ENCODE measurements at places on chromosomes 12 and 14.

- no peak for DNase-seq
These were observed 32.6 kb downstream of the ARMH4 start for GRCh38 chr14:58119381-58119780.

DNA sequence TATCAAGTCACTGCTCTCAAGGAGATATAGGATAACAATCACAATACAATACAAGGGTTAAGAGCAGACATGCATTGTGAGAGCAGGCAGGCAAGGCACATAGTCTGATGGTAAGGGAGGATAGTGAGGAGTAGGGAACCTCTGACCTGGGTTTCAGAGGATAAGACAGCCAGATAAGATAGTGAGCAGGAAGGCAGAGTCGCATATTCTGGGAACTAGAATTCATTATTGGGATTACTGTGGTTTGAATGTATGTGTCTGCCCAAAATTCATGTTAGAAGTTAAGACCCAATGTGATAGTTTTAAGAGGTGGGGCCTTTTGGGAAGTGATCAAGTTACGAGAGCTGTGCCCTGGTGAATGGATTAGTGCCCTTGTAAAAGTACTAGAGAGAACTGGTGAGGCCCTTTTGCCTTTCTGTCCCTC, 14.4 kb upstream of the ATF1 start:
- DNase-seq: no peak

- DNase-seq: peak; percentile 20
These were observed 7.1 kb downstream of the ZFP36L1 start for GRCh38 chr14:68785534-68786490.

GRCh38 chr12:42128327-42128726, 16.3 kb downstream of the GXYLT1 start:
- no peak for DNase-seq

DNA sequence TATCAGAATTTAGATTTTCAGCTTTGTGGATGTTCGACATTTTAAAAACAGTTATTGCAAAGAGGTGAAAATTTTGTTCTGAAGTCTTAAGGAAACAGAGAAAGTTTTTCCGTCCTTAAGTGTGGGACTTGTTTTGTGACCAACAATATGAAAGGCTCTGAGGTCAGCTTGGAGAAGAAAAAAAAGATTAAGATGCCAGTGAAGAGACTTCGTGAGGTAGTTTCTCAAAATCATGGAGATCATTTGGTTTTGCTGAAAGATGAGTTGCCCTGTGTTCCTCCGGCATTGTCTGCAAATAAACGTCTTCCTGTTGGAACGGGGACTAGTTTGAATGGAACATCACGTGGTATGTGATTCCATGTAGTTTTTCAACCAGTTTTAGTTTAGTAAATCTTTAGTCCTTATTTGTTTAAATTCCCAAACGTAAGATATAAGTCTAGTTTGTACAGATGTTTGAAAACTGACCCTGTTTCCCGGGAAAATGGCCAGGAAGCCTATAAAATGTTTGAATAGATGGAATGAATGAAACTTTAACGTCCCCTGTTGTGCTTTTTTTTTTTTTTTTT, 682 bp downstream of the KIAA0586 start:
- no peak for DNase-seq
